Ascending aorta (tissue), 2 donors: ENCODE measurements at places on chromosomes 4 and X.

- DNase-seq = peak; percentile 51
Observed at GRCh38 chr4:7206911-7207567, 14.7 kb downstream of the SORCS2 start.

- no peak for DNase-seq
Observed at GRCh38 chr4:39339968-39340367, 26.2 kb downstream of the RFC1 start.

DNA sequence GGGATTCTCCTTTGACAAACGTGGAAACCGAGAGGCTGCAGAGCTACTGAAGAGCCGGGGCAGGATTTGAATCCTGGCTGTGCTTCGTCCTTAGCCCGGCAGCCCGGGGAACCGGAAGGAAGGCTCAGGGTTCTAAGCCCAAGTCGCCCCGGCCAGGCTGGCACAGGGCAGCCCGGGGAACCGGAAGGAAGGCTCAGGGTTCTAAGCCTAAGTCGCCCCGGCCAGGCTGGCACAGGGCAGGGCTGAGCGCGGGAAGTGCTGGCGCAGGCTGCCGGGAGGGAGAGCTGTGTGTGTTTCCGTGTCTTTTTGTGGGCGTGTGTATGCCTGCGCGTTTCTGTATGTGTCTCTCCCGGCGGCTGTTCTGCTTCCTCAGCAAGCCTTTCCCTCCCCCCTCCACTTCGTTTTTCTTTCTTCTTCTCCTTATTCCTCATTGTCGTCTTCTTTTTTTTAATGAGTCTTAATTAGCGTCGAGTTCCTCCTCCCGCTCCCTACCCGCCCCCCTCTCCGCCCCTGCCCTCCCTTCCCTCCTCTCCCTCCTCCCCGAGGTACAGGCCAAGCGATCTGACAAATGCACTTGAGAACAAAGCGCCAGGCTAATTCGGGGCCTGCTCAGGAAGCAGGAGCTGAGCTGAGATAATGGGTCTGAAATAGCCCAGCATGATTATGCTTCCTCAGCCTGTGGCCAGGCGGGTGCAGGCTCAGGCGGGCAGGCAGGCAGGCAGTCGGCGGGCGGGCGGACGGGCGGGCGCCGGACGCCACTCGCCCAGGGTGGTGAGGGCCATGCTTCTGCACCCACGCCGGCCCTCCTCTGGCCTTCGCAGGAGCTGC, 65.9 kb downstream of the EFNB1 start:
- peak; percentile 84 for DNase-seq

GRCh38 chrX:131058136-131058868, at the start of gene ARHGAP36:
Gene ARHGAP36, plus strand, starts transcription at chrX:131058346. Its CDS starts 23,320 bp downstream, at chrX:131081666.
- DNase-seq = no peak
